ENCODE measurements at places on chromosomes 3 and 15.
A peak's percentile ranks its signal among the peaks of the same experiment; 100 is the strongest.

DNA sequence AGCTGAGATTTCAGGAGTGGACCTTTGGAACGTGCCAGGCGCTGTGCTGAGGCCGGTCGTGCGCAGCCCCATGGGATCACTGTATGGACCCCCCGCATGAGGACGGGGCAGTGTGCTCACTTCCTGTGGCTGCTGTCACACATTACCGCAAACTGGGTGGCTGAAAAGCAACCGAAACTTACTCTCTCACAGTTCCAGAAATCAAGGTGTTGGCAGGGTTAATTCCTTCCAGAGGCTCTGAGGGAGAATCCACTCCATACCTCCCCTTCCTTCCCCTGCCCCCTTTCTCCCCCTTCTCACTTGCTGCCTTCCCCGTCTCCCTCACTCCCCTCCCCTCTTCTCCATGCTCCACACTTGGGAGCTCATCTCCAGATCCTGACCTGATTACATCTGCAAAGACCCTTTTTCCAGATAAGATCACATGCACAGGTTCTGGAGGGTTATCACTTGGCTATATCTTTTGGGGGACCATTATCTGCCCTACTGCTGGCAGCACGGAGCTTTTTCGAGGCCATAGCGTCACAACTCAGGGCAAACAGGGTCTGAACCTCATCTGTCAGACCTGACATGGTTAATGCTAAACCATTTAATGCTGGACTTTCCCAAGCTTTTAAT lies 41.2 kb downstream of the KLF13 start:
- DNase-seq, result no peak

DNA sequence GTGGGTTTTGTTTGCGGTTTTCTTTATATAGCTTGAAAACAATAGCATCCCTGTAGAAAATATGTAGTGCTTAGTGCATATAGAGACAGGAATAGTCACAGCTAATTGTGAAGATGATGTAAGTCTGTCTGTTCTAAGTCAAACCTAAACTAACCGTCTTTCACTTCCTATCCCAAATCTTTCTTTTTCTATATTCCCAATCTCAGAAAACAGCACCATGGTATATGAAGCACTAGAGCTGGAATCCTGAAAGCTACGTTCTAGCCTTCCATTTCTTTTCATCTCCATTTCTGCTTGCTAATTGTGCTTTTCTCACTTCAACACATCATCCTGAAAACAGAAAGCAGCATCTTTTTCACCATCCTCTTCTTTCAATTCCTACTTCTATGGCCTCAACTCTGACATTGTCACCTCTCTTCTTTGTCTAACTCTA lies 1235.5 kb downstream of the ROBO2 start:
- no peak for DNase-seq

- no peak for DNase-seq
Measured at GRCh38 chr15:43096411-43096810, 9.4 kb downstream of the UBR1 start.

DNA sequence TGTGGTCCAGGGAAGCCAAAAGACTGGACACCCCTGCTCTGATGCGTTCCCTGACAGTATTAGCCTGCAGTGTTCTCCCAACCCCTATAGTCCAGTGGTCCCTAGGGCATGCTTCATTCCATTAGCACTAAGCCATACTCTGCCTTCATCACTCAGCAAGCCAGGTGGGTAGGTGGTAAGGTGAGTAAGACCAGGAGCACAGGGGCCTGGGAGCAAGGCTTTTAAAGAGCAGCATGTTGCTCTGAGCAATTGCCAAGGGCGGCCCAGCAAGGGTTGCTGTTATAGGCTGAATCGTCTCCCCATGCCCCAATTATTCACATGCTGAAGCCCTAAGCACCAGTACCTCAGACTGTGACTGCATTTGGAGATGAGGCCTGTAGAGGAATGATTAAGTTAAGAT lies 11.0 kb downstream of the CXCR6 start:
- DNase-seq, result no peak

- no peak for DNase-seq
Measured at GRCh38 chr3:177481329-177481728, 284.0 kb upstream of the TBL1XR1 start.

DNA sequence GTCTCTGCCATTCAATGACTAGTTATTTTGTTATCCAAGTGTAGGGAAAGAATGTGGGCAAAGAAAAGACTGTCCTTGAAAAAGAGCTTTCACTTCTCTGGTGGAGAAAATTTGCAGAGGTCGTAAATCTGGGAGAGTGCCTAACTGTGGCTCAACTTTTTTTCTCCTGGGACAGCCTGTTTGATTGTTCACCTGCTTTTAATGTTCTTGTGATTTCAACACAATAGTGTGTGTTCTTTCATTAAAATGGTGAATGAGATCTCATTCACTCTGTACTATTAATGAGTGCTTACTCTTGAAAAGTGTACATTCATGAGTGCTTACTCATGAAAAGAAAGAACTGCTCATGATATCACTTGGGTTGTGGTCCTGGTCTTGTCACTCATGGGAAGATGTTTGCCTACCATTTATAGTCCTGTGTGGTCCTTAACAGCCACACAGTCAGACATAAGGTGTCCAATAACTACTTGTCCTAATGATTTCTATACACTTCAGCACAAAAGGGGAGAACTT lies 567.3 kb downstream of the GRM7 start:
- no peak for DNase-seq

DNA sequence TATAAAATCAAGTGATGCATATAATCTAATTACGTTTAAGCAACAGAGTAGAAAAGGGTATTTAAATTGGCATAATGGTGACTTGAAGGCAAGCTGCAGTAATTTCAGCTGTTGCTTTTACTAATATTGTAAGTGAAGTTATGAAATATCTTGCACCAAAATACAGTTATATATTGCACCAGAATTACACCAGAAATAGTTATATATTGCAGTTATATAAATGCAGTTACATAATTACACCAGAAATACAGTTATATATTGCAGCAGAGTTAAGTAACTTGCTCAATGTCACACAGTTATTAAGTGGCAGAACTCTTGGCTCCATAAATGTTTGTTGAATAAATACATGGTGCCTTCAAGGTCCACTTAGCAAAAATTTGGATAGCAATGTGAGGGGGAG lies 51.4 kb downstream of the PCOLCE2 start:
- DNase-seq, result no peak

GRCh38 chr3:171758109-171758508 lies 52.2 kb downstream of the PLD1 start:
- no peak for DNase-seq

DNA sequence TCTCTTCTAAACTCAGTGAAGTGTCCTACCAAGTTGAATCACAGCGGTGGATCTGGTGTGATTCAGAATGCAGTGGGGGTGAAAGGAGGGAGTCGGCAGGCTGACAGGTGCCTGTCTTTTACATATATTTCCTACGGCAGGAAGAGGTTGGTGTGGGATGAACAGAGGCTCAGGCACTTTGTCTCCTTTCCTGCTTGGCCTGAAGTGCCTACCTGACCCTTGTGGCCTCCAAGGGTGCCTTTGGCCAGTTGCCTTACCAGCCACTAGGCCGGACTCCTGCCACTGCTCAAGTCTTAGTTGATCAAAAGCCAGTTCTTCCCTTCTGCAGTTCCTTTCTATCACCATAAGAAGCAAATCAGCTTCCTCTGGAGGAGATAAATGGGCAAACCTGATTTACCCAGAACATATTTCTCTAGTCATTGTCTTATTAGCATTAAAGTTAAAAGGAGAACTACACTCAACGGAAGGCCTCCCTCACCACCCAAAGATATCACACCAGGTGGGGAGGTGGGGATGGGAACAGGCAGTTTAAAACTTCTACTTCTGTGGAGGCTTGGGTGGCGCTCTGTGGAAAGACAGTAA lies 52.1 kb downstream of the CRTC3 start:
- DNase-seq, result no peak

GRCh38 chr3:16171825-16172224 lies 2.7 kb upstream of the GALNT15 start:
- no peak for DNase-seq

- no peak for DNase-seq
Measured at GRCh38 chr15:42033214-42033873, 12.5 kb upstream of the PLA2G4E start.

DNA sequence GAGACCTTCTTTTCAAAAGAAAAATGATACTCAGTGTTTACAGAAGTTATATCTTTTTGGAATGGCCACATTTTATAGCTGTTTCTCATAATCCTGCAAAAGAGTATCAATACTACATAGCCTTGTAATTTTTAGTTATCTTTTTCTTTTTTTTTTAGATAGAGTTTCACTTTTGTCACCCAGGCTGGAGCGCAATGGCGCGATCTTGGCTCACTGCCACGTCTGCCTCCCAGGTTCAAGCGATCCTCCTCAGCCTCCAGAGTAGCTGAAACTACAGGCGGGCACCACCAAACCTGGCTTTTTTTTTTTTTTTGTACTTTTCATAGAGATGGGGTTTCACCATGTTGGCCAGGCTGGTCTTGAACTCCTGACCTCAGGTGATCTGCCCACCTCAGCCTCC lies 53.6 kb downstream of the ANKRD28 start:
- DNase-seq, result no peak

GRCh38 chr3:38538773-38539353 lies 42.7 kb downstream of the EXOG start:
- DNase-seq, result no peak

- DNase-seq, result no peak
Measured at GRCh38 chr3:12719541-12719940, 39.5 kb downstream of the TMEM40 start.

DNA sequence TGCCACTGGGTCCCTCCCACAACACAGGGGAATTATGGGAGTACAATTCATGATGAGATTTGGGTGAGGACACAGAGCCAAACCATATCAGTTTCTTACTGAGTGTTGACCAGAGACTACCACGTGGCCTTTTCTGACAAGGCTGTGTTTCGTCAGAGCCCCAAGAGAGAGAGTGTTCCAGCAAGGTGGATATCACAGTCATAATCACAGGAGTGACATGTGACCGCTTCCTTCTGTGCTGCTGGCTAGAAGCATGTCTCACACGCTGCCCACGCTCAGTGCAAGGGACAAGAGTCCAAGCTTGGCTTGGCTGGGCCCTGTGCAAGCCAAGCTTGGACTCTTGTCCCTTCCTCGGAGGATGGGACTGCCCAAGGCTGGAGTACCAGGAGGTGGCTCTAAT lies 103.2 kb downstream of the GABRG3 start:
- no peak for DNase-seq

- no peak for DNase-seq
Measured at GRCh38 chr15:47124430-47125102, 592.7 kb upstream of the SEMA6D start.

GRCh38 chr3:50264383-50264963 lies 4.5 kb upstream of the SEMA3B start:
- peak; percentile 90 for DNase-seq

DNA sequence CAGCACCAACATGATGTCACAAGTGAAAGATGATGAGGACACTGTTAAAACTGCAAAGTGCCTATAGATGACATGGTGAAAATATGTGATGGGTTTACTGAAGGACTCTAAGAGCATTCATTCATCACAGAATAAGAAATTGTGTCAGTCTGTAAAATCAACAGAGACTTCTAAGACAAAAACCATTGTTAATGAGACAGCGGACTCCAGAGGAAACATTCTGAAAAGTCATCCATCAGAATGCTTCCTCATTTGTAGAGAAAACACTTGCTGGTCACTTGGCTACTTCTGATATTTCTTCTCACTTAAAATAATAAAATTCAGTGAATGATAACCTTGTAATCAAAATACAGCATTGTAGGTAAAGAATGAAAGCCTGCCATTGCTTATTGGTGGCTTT lies 7.3 kb downstream of the PLSCR4 start:
- DNase-seq, result no peak

- DNase-seq, result no peak
Measured at GRCh38 chr3:185968168-185968567, 30.4 kb upstream of the TRA2B start.

DNA sequence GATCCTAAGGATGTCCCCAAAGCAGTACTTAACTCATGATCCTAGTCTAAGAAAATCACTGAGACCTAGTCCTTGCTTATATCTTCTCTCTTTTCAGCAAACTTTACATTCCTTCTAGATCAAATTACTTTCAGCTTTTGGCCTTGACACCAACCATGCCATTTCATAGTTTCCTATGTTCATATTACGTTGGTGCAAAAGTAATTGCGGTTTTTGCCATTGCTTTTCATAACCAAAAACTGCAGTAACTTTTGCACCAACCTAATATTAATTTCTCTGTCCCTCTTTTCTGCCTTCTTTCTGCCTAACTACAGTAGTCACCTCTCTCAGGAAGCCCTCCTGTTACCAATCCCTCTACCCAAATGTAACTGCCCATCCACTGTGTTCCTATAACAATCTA lies 36.8 kb downstream of the CCDC191 start:
- DNase-seq, result no peak

Measured in fibroblast of gingiva (primary cell).